ELF-1 (cell line): ENCODE measurements at places on chromosomes 5 and 9.

GRCh38 chr9:101737705-101738565, 512 bp downstream of the GRIN3A start:
- DNase-seq = peak; percentile 26

- DNase-seq = no peak
These were observed 18.9 kb upstream of the GARNL3 start for GRCh38 chr9:127245637-127246164.

- DNase-seq = no peak
These were observed 831.5 kb downstream of the MAT2B start for GRCh38 chr5:164336906-164337305.

GRCh38 chr5:36939969-36940858, 63.6 kb downstream of the NIPBL start:
- DNase-seq = no peak

GRCh38 chr5:123182072-123182471, 93.0 kb downstream of the PRDM6 start:
- peak; percentile 59 for DNase-seq

DNA sequence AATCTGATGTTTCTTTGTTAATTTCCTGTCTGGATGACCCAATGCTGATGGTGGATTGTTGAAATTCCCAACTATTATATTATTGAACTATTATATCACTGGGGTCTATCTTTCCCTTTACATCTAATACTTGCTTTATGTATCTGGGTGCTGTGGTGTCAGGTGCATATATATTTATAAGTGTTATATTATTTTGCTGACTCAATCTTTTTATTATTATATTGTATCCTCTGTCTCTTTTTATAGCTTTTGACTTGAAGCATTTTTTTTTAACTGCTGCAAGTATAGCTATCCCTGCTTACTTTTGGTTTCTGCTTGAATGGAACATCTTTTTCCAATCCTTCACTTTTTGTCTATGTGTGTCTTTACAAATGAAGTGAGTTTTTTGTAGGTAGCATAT, 255.9 kb downstream of the RAB3C start:
- DNase-seq = no peak

DNA sequence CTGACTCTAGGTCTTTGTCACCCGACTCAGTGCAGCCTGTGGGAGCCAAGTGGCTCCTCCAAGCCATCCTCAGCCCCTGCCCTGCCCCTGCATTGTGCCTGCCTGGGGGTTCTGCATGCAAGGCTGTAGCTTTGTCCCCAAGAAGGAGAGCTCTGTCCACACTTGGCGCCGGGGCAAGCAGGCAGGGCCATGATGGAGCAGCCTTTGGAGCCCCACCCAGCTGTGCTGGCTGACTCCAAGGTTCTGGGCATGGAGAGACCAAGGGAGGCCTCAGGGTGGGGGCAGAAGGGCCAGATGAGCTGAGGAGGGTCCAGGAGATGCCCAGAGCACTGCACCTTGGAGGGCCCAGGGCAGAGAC, 226.2 kb downstream of the CACNA1B start:
- DNase-seq = no peak

DNA sequence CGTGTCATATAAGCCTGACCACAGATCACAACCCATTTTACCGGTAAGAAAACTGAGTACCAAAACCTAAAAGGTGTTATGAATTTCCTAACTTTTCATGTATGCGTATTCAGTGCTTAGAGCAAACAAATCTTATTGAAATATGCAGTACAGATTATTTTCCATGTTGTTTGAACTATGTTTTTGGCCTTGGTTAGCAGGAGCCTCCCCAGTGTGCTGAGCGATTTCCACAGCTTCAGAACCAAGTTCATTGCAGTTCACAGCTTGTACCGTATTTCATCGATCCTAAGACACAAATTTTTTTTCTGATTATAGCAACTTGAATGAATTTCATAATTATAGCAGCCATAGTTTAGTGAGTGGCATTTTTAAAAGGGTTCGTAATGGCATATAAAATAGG, 13.7 kb downstream of the ADAMTSL1 start:
- no peak for DNase-seq

DNA sequence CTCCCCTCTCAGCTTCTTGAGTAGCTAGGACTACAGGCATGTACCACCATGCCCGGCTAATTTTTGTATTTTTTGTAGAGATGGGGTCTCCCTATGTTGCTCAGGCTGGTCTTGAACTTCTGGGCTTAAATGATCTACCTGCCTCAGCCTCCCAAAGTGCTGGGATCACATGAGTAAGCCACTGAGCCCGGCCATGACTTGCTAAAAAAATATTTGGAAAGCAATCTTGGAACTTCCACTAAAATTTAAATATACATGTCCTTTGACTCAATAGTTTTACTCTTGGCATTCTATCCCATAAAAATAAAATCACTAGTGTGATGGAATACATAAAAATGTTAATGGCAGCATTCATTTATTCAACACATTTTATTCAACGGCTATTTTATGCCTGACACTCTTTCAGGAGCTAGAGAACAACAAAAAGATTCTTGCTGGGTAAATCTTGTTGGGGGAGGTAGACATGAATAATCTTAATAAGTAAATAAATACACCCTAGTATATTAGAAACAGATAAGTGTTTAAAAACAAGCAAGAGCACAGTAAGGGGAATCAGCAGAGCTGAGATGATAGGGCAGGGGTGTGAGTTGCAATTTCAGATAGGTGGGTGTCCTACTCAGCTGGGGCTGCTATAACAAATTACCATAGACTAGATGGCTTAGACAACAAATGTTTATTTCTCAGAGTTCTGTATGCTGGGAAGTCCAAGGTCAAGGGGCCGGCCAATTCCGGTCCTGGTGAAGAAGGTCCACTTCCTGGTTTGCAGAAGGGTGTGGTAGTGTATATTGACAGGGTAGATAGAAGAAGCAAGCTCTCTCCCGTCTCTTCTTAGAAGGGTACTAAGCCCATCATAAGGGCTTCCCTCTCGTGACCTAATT, 50.7 kb downstream of the KCNV2 start:
- DNase-seq = no peak

- DNase-seq = peak; percentile 79
These were observed 73.6 kb downstream of the FAM114A2 start for GRCh38 chr5:153964880-153965645.

DNA sequence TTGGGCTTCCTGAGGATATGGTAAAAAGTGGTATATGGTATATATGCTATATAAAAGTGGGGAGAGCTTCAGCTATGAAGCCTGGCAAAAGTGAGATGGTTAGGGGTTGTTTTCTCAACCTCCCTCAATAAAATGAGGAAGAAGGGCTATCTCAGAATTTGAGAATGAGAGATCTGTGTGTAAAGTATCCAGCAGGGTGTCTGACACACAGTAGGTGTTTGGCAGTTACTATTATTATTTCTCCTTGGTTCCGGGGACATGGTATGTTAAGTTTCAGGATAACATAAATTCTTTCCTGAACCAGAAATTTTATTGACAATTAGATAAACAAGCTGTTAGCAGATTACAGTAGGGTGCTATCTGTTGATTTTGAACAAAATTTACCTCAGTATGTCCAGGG, 94.1 kb downstream of the DENND1A start:
- no peak for DNase-seq

- no peak for DNase-seq
These were observed 23.5 kb downstream of the ZFR start for GRCh38 chr5:32421075-32421474.

DNA sequence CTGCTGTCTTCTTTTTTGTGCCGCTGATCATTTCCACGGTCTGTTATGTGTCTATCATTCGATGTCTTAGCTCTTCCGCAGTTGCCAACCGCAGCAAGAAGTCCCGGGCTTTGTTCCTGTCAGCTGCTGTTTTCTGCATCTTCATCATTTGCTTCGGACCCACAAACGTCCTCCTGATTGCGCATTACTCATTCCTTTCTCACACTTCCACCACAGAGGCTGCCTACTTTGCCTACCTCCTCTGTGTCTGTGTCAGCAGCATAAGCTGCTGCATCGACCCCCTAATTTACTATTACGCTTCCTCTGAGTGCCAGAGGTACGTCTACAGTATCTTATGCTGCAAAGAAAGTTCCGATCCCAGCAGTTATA, 17.1 kb downstream of the F2R start:
- DNase-seq = no peak

- no peak for DNase-seq
These were observed 4.4 kb upstream of the CD180 start for GRCh38 chr5:67200809-67201562.

DNA sequence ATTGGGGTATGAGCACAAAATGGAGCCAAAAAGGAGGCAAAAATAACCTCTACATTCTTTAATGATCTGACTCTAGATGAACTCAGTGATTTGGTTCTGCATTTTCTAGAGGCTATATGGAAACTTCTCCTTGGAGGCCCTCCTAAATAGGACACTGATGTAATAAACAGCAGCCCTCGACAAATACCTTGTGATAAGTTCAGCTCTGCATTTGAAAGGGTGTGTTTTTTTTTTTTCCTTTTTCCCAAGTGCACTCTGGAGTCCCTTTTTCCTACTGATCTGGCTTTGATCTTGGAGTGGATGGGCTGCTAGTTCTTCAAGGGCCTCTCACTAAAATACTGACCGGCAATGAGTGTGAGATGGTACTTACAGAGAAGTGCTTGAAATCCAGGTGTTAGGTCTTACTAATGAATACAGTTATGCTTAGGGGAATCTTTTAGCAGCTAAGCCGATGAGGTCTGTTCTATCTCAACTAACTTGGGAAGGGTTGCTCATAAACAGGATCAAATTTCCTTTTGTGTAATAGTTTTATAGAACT, 161.7 kb downstream of the MAST4 start:
- DNase-seq = no peak

- DNase-seq = no peak
These were observed 184.8 kb upstream of the TBCA start for GRCh38 chr5:77960863-77961396.

- no peak for DNase-seq
These were observed 5.3 kb upstream of the FAM120AOS start for GRCh38 chr9:93458712-93459111.

DNA sequence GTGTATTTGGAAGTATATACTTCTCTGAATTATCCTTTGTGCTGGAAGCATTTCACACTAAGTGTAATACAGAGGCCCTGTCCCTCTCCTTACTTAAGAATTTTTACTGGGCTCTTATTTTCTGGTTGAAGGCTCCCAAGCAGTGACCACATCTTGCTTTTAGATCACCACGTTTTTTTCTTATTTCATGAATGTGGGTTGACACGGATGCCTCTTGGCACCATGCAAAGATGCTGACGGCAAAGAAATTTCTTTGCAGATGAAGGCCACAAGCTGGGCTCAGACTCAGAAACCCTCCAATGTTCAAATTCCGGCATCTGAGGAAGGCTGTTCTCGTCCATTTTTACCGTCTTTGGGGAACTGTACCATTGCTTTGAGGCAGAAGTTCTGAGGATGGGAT, 168.5 kb downstream of the HMHB1 start:
- no peak for DNase-seq

DNA sequence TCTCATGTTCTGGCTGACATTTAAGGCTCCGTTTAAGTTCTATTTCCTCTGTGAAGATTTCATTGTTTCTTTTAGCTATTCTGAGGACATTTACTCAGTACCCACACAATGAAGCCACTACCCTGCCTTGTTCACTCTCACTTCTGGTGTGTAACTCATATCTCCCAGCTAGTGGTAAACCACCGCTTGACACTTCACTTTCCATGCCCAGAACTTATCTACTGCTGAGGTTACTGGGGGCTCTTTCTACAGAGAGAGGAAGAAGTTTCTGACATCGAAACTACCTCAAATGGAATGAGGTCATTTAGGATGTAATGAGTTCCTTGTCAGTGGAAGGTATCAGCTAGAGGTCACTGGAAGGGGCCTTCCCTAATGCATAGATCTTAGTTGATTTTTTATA, 501.5 kb downstream of the DMAC1 start:
- no peak for DNase-seq

DNA sequence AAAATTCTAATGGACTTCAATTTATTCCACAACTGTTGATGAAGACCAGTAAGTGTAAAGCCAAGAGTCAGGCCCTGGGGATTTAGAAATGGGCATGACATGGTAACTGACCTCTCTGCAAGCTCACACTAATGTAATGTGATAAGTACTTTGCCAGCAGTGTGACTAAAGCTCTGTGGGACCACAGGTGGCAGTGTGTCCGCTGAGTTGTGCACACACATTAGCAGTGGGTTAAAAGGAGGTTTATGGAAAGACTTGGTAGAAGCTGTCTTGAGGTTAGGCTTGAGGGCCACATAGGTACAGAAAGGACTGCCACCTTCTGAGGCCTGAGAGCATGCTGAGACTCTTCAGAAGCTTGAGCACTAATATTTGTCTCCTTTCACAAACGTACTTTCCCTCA, 67.6 kb downstream of the UBAP1 start:
- DNase-seq = no peak

GRCh38 chr5:111172504-111172903, 51.7 kb upstream of the CAMK4 start:
- peak; percentile 13 for DNase-seq

GRCh38 chr9:128420060-128420650, 502 bp upstream of the CERCAM start:
- peak; percentile 68 for DNase-seq

DNA sequence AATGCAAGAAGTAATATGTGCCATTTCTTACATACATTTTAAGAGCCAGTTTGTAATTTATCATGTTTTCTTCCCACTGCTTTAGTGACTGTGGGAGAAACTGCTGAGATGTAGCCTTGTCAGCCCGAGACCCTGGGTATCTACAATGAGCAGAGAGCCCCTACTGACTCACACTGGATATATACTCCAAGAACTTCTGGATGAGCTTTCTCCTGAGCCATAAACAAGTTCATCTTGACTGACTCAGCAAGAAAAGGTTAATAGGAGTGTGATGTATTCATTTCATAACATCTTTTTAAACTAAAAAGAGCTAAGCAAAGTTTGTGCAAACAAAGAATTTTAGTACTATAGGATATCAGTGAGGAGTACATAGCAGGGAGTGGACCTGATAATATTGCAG, 182.5 kb downstream of the EDIL3 start:
- no peak for DNase-seq

DNA sequence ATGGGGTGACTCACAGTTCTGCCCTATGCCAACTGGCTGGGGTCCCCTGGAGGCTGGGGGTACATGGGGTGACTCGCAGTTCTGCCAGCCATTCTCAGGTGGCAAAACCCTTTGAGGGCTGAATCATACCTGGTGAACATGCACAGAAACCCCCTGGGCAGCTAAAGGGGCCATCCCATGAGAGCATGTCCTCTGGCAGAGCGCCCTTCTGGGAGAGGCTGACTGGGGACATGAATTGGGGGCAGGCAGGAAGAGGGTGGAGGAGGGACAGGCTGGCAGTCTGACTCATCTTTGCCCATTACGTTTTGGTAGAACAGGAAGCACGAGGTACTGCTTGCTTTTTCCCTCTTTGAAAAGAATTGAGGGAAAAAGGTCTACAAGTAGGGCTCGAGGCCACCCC, 16.7 kb downstream of the TRAF1 start:
- no peak for DNase-seq

GRCh38 chr5:29277642-29278041, 1915.8 kb upstream of the CDH6 start:
- DNase-seq = no peak
